Activated CD4-positive, alpha-beta T cell treated with anti-CD3 and anti-CD28 coated beads, Interleukin-2, Interleukin-4, amounts not matched to agents 100 ng/mL and 50 ng/mL, durations not matched to agents 16 hours and 8 hours (primary cell): ENCODE measurements at places on chromosomes 16 and 17.
A peak's percentile ranks its signal among the peaks of the same experiment; 100 is the strongest.

- no peak for DNase-seq
These were observed 18.9 kb upstream of the RNF43 start for GRCh38 chr17:58436245-58436644.

DNA sequence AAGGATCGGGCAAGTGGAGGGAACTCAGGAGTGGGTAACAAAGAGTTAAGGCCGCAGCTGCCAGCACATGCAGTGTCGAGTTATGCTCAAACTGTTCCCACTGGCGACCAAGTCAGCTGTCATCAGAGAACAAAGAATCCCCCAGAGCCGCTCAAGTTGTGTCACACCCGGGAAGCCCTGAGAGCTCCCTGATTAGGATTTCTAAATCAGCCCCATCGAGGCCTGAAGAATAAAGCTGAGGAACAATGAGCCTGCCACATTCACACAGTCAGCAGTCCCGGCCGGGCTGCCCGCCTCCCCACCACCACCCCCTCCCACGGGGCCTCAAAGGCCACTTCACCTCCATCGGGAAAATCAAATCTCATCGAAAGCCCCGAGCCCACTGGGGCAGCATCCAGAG, 84.5 kb downstream of the SOX9 start:
- DNase-seq, result no peak

DNA sequence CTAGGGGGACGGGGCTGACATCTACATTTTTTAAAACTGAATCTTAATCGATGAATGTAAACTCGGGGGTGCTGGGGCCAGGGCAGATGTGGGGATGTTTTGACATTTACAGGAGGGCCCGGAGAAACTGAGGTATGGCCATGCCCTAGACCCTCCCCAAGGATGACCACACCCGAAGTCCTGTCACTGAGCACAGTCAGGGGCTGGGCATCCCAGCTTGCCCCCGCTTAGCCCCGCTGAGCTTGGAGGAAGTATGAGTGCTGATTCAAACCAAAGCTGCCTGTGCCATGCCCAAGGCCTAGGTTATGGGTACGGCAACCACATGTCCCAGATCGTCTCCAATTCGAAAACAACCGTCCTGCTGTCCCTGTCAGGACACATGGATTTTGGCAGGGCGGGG, 21.4 kb downstream of the ADAM11 start:
- no peak for DNase-seq

- DNase-seq, result no peak
These were observed 24.4 kb upstream of the ST6GALNAC1 start for GRCh38 chr17:76667786-76668453.

DNA sequence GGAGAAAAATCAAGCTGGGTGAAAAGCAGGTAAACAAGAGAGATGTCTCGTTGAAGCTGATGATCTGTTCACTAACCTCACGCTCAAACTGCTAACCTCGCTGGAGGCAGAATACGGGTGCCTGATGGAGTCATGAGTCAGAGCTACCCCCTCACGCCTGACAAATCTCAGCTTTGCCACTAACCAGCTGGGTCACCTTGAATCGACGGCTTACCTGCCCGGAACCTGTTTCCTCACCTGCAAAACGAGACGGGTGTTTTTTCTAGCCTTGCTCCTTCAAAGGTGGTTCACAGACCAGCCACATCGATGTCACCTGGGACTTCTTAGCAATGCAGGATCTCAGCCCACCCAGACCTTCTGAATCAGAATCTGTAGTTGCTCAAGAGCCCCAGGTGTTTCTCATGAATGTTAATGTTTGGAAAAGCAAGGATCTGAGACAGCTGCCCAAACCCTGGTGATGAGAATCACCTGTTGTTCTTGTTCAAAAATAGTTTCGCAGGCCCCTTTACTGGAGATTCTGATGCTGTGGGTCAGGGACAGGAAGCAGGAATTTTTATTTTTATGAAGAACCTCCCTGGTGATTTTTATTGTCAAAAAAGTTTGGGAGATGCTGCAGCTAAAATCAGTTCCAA, 56.9 kb downstream of the MARCHF10 start:
- DNase-seq, result no peak

- peak; percentile 23 for DNase-seq
These were observed 11.9 kb upstream of the SLC4A1 start for GRCh38 chr17:44279666-44280391.

- DNase-seq, result no peak
These were observed 263.8 kb upstream of the TNRC6C start for GRCh38 chr17:77694391-77695363.
